ENCODE measurements at places on chromosomes 13 and 19.

DNA sequence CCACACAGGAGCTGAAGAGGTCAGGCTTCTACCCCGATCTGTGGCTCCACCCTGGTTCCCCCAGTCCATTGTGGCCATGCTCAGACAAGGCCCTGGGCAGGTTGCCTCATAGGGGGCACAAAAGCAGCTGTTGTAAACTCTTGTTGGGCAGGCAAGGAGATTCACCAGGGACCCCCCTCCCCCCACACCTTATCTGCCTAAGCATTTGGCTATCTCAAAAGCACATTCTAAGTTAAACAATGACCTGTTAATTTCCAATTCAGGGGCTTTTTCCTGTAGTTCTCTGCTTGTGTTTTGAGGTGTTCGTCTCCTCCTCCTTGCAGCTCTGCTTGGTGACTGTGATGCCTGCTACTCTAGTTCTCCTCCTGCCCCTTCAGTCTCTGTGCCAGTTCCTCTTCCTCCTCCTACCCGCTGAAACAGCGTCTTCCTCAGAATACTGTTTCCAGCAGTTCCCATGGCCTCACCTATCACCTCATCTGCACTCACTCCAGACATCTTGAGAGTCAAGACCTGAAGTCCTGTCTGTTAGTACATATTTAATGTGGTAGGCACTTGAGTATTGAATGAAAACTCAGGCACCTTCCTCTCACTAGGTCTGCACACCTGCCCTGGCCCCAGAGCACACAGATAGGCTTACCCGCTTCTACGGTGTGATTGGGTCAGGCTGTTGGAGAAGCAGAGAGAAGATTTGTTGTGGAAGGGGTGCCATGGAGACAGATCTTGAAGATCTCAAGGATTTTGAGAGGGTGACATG is 31.7 kb downstream of the SPATA13 start:
- no peak for DNase-seq
- no peaks in the 10 kb centered on the region for H3K4me1 ChIP-seq
- no peak overlapping the region for H3K4me3 ChIP-seq
- H3K27me3 ChIP-seq, result no peaks in the 10 kb centered on the region
- H3K27ac ChIP-seq, result no peak overlapping the region
- no peaks in the 10 kb centered on the region for H3K36me3 ChIP-seq

DNA sequence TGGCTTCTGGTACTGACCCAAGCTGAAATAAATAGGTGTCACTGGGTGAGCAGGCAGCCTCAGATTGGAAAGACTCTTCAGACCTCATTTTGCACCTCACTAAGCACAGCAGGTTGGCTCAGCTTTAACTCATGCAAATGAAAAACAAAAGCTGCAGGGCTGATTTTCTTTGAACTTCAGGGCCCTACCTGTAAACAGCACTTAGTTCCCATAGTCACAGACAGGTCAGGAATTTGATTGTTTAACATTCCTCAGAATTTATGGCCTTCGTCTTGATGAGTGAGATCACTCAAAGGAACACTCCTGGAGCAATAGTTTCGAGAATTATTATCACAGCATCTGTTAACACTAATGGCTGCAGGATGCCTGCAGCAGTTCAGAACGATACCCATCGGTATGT is 718.5 kb downstream of the EFNB2 start:
- no peaks in the 10 kb centered on the region for H3K27me3 ChIP-seq
- H3K27ac ChIP-seq, result no peak overlapping the region
- no peak overlapping the region for H3K4me3 ChIP-seq
- no peaks in the 10 kb centered on the region for H3K4me1 ChIP-seq

DNA sequence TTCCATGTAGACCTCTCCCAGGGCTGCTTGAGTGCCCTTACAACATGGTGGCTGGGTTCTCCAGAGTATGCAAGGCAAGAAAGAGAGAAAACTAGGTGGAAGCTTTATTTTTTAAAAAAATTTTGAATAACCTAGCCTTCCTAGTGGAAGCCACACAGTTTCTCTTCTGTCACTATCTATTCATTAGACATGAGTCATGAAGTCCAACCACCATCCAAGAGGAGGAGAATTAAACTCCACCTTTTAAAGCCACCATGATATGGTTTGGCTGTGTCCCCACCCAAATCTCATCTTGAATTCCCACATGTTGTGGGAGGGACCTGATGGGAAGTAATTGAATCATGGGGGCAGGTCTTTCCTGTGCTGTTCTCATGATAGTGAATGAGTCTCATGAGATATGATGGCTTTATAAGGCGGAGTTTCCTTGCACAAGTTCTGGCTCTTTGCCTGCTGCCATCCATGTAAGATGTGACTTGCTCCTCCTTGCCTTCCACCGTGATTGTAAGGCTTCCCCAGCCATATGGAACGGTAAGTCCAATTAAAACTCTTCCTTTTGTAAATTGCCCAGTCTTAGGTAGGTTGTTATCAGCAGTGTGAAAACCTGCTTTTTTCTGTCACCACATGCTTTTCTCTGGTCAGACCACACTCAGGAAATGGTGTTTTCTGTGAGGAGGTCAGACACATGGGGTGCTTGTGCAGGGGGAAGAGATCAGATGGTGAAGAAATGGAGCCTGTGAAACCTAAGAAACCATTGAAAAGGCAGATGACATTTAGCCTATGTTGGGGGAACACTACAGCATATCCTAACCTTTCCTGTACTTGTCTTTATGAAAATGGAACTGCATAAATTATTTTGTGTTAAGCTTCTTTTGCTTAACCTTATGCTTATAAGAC is 57.7 kb downstream of the ANKRD10 start:
- H3K4me1 ChIP-seq, result no peaks in the 10 kb centered on the region
- H3K27me3 ChIP-seq, result no peaks in the 10 kb centered on the region
- no peak overlapping the region for H3K4me3 ChIP-seq
- no peak overlapping the region for H3K27ac ChIP-seq

DNA sequence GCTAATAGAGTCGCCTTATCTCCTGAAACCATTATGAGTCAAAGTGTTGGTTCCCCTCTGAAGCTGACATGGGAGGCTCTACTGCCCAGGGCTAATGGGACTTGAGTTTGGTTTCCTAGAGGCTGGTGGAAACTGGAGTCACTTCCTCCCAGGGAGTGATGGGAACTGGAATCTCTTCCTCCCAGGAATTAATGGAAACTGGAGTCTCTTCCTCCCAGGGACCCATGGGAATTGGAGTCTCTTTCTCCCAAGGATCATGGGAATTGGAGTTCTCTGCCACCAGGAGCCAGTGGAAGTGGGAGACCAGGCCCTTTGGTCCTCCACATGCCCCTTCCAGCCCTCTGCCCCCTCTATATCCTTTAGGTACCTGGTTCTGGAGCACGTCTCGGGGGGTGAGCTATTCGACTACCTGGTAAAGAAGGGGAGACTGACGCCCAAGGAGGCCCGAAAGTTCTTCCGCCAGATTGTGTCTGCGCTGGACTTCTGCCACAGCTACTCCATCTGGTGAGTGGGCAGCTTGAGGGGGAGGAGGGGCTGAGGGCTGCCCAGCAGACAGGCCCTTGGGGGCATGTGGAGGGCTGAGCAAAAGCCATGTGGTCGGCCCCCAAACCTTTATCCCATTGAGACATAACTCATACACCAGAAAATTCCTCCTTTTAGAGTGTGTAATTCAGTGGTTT is 5.5 kb downstream of the BRSK1 start:
- no peaks in the 10 kb centered on the region for H3K36me3 ChIP-seq
- peaks cover 6% of the 10 kb centered on the region for H3K4me1 ChIP-seq
- no peak overlapping the region for H3K4me3 ChIP-seq
- no peaks in the 10 kb centered on the region for H3K27me3 ChIP-seq

- no peaks in the 10 kb centered on the region for H3K27me3 ChIP-seq
- peak overlapping the region; percentile 46 for H3K4me3 ChIP-seq
- peak overlapping the region; percentile 36 for H3K27ac ChIP-seq
Observed at GRCh38 chr13:33610438-33611120, 207.4 kb upstream of the RFC3 start.

- H3K4me1 ChIP-seq, result no peaks in the 10 kb centered on the region
- no peak overlapping the region for H3K27ac ChIP-seq
- no peak for DNase-seq
- no peak overlapping the region for H3K4me3 ChIP-seq
- H3K27me3 ChIP-seq, result no peaks in the 10 kb centered on the region
Observed at GRCh38 chr19:3641515-3642269, 15.1 kb upstream of the CACTIN start.

DNA sequence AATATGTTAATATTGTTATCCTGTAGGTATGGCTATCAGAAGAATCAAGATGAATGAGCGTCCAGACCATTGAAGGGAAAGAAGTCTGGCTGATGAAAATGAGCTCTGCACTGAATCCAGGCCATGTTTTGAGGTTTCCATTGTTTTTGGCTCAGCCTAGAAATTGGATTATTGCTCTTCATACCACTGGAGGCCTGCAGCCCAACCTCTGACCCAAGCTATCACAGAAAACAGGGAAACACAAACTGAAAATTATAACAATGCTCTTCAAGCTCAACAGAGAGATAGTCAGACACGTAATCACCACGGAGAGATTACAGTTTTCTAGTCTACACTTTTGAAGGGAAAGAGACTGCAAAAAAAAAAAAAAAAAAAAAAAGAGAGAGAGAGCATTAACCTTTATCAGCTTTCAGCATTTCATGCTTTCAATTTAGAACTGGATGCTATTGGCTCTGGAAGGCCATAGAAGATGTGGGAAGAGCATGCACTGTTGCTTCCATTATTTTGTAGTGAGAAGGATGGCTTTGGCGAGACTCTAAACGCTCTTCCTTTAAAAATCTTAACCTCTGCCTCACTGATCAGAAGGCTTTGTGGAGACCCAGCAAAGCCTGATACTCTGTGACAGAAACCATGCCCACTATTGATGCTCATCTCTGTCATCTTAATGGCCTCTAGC is 10.8 kb downstream of the EDNRB start:
- no peak overlapping the region for H3K27ac ChIP-seq
- DNase-seq, result no peak
- no peak overlapping the region for H3K4me3 ChIP-seq
- no peaks in the 10 kb centered on the region for H3K36me3 ChIP-seq
- H3K27me3 ChIP-seq, result no peaks in the 10 kb centered on the region

DNA sequence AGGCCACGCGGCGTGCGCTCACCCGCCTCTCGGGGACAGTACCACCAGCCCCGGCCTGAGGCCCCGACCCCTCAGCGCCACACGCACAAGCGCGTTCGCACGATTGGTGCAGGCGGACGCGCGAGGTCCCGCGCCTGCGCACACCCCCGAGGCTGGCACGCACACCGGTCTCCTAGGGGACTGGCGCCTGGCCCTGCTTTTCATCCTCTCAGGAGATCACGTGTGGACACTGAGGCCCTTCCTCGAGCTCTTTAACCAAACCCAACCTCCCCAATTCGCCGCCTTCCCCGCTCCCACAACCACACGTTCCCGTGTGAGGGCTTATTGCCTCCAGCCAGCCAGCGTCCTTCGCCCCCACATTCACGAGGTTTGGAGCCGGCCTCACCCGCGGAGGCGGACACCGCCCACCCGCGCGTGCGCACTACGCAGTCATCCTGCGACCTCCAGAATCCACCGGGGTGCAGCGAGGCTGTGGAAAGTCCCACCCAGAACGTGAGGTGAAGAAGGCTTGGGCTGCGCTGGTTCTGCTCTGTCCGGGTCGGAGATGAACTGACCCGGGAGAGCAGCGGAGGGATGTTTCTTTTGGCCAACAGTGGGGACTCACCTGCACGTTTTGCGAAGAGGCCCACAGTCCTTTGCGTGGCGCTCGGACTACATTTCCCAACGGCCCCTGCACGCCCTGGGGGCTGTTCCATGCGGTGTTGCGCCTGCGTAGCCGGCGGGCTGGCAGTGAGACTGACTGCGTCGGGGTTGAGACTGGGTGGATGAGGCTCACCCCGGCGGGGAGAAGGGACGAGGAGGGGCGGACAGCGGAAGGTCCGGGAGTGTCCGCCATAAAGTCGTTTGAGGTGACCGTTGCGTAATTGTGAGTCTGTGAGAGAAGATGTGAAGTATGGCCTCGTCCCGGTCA is 539 bp upstream of the ZNF667 start:
- H3K4me1 ChIP-seq, result no peaks in the 10 kb centered on the region
- no peaks in the 10 kb centered on the region for H3K27me3 ChIP-seq
- H3K36me3 ChIP-seq, result no peaks in the 10 kb centered on the region
- no peak overlapping the region for H3K27ac ChIP-seq
- no peak overlapping the region for H3K4me3 ChIP-seq
- peak; percentile 40 for DNase-seq

GRCh38 chr19:57314146-57314545 is 6.1 kb upstream of the ZNF543 start:
- DNase-seq, result no peak

GRCh38 chr19:33763633-33764371 is 32.9 kb upstream of the KCTD15 start:
- no peak for DNase-seq
- no peaks in the 10 kb centered on the region for H3K36me3 ChIP-seq
- H3K4me3 ChIP-seq, result no peak overlapping the region
- H3K4me1 ChIP-seq, result no peaks in the 10 kb centered on the region
- H3K27me3 ChIP-seq, result no peaks in the 10 kb centered on the region

DNA sequence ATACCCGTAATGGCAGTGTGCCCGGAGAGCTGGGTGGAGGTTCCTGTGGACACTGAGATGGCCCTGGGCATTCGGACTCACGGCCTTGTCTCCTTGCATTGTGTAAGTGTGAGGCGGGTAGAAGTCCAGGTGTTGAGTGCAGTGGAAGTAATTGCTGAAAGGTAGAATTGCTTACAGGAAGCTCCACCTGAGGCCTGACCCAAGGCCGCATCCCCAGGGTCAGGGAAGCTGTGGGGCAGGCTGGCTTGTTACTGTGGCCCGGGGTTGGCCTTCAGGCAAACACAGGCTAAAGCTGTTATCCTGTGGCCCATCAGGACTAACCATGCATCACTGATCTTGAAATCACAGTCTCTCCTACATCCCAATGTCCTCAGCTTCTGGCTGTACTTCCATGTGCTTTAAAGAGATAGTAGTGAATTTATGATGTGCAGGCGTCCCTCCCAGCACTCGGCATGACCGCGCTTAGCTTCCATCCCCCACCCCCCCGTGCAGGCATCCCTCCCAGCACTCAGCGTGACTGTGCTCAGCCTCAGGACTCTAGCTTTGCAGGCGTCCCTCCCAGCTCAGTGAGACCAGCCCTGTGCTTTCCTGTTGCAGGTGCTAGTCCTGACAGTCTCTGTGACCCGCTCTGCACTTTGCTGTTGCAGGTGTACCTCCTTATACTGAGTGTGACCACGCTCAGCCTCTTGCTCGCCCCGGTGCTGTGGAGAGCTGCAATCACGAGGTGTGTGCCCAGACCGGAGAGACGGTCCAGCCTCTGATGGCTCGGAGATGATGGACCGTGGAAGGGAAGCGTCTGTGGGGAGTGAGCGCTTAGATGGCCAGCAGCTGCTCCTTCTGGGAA is 35.6 kb upstream of the TFDP1 start:
- H3K27me3 ChIP-seq, result no peaks in the 10 kb centered on the region
- H3K27ac ChIP-seq, result no peak overlapping the region
- no peak overlapping the region for H3K4me3 ChIP-seq
- no peaks in the 10 kb centered on the region for H3K4me1 ChIP-seq
- no peak for DNase-seq
- H3K36me3 ChIP-seq, result peaks cover 7% of the 10 kb centered on the region

GRCh38 chr13:91247768-91248167 is 99.7 kb upstream of the MIR17HG start:
- H3K4me3 ChIP-seq, result no peak overlapping the region

- H3K36me3 ChIP-seq, result no peaks in the 10 kb centered on the region
- no peaks in the 10 kb centered on the region for H3K27me3 ChIP-seq
- H3K4me1 ChIP-seq, result no peaks in the 10 kb centered on the region
- no peak for DNase-seq
- no peak overlapping the region for H3K4me3 ChIP-seq
Observed at GRCh38 chr19:4557971-4558941, 1.2 kb downstream of the SEMA6B start.

- no peaks in the 10 kb centered on the region for H3K27me3 ChIP-seq
- H3K36me3 ChIP-seq, result no peaks in the 10 kb centered on the region
- no peaks in the 10 kb centered on the region for H3K4me1 ChIP-seq
- H3K27ac ChIP-seq, result no peak overlapping the region
- no peak overlapping the region for H3K4me3 ChIP-seq
Observed at GRCh38 chr13:25687471-25688225, 315.9 kb downstream of the ATP8A2 start.

Measured in CD4-positive, alpha-beta memory T cell (primary cell).